ENCODE measurements at places on chromosomes 13 and 19. TPM values are rescaled to one million over a fixed set of nuclear protein-coding genes. Genes with fewer than 3 reads are reported as not detected.

Gene FUT6
- total RNA-seq = not detected

Gene DPY19L3
- total RNA-seq = 30.6 TPM

Gene PRODH2
- total RNA-seq = not detected

Gene SIGLEC11
- not detected for total RNA-seq

Gene VPS36
- 26.9 TPM for total RNA-seq

Gene FOXA3
- not detected for total RNA-seq

Gene OR7D4
- not detected for total RNA-seq

Gene ZNF547
- 3.8 TPM for total RNA-seq

Gene PDX1
- not detected for total RNA-seq

Gene CYP4F2
- total RNA-seq = not detected

Gene PROSER1
- 13.4 TPM for total RNA-seq

Gene KCNN1
- total RNA-seq = 0.03 TPM

Gene CGB3
- not detected for total RNA-seq

Gene LRRC4B
- 1.2 TPM for total RNA-seq

Gene FCAR
- not detected for total RNA-seq

Gene CGB8
- total RNA-seq = not detected

Gene PCSK4
- total RNA-seq = 0.92 TPM

Gene PLA2G4C
- 23.6 TPM for total RNA-seq

Gene PRR36
- not detected for total RNA-seq

Gene PROZ
- not detected for total RNA-seq

Gene SLC7A9
- 0.20 TPM for total RNA-seq

Gene MRPL4
- total RNA-seq = 18.1 TPM

Gene CYP4F22
- total RNA-seq = not detected

Gene SIGLECL1
- not detected for total RNA-seq

Gene ZNF579
- total RNA-seq = 4.1 TPM

Gene ZNF175
- 9.1 TPM for total RNA-seq

Gene TMEM205
- total RNA-seq = 39.3 TPM

Gene TMEM238
- total RNA-seq = 0.23 TPM

Gene RASAL3
- 0.07 TPM for total RNA-seq

Gene FPR1
- not detected for total RNA-seq

Gene ZNF491
- 3.0 TPM for total RNA-seq

Gene OR7D2
- not detected for total RNA-seq

Gene CLDND2
- not detected for total RNA-seq

Gene ATP8B3
- total RNA-seq = 1.8 TPM

Gene PLK5
- not detected for total RNA-seq

Gene BCL3
- 18.8 TPM for total RNA-seq

Gene ONECUT3
- not detected for total RNA-seq

Gene NCAN
- not detected for total RNA-seq

Gene CYP4F8
- total RNA-seq = not detected

Gene MTUS2
- total RNA-seq = 0.13 TPM

Measured in smooth muscle cell of the pulmonary artery (primary cell).